CD4-positive, CD25-positive, alpha-beta regulatory T cell (primary cell): ENCODE measurements at places on chromosomes 2 and 18. TPM values are rescaled to one million over a fixed set of nuclear protein-coding genes. Genes with fewer than 3 reads are reported as not detected.

The RAB6C gene
- not detected for polyA plus RNA-seq

The EDAR gene
- 1.7 TPM for polyA plus RNA-seq

The LYG2 gene
- not detected for polyA plus RNA-seq

The MRPL53 gene
- 163 TPM for polyA plus RNA-seq

The PDE11A gene
- not detected for polyA plus RNA-seq

The C2orf66 gene
- polyA plus RNA-seq, result not detected

The PDE1A gene
- not detected for polyA plus RNA-seq
